ENCODE measurements at places on chromosomes 4 and X.

- peak overlapping the region; percentile 11 for H3K4me3 ChIP-seq
- H3K27ac ChIP-seq = peak overlapping the region; percentile 7
- peaks cover 6% of the 10 kb centered on the region for H3K27me3 ChIP-seq
- DNase-seq = no peak
- H3K4me1 ChIP-seq = no peaks in the 10 kb centered on the region
- no peaks in the 10 kb centered on the region for H3K36me3 ChIP-seq
These were observed 127.9 kb upstream of the DMD start for GRCh38 chrX:33339219-33339618.

DNA sequence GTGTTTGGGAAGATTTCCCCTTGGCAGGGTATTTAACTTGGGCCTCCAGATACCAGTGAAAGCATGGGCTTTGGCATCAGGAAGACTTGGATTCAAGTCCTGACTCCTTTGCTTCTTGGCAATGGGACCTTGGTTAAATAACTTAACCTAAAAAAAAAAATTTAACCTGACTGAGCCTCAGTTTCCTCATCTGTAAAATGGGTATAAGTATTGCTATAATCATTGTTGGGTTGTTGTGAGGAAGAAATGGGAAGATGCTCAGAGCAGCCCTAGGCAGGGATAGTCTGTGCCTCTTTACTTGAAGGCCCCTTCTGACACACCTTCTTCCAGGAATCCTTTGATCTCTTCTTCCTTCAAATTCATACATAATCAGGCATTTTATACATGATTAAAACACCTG lies 70.3 kb downstream of the ZCCHC12 start:
- H3K36me3 ChIP-seq = no peaks in the 10 kb centered on the region
- no peak for DNase-seq
- no peaks in the 10 kb centered on the region for H3K27me3 ChIP-seq
- H3K27ac ChIP-seq = no peak overlapping the region
- no peak overlapping the region for H3K4me3 ChIP-seq

DNA sequence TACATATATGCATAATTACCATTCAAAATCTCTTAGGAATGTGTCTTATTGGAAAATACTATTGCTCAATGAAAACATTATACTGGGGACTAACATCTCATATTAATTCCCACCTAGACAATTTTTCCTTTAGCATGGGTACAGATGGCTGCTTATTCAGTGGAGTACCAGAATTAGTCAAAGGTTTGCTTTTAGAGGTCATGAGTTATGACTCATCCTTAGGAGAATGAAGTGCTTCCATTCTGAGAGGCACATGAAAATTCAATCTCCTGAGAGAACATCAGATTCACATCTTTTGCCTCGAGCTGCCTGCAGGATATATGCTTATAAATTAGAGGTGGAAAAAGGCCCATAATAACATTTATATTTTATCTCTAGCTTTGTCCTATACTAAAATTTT lies 378.0 kb upstream of the DMD start:
- no peak for DNase-seq
- no peaks in the 10 kb centered on the region for H3K27me3 ChIP-seq
- H3K4me3 ChIP-seq = no peak overlapping the region

DNA sequence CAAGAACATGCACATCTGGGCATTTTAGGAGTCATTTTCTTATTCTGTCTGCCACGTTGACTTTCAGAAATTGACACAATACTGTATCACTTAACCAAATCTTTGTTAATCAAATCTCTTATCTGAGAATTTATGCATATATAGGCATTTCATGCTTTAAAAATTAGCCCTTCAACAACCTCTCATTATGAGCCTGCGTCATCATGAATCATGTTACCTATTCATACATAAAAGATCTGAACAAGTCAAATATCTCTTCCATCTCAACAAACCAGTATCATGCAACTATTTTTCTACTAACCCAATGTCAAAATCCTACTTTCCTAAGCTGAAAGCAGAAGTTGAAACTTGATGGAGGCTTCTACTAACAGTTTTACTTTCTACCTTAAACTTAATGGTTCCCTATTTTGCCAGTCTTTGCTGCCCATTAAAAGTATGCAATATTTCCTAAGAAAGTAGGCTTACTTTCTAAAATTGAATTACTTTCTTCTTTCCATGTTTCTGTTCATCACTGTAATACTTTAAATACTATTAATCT lies 1.8 kb downstream of the ADAM29 start:
- no peak overlapping the region for H3K27ac ChIP-seq
- DNase-seq = no peak
- no peaks in the 10 kb centered on the region for H3K36me3 ChIP-seq
- no peak overlapping the region for H3K4me3 ChIP-seq

- H3K4me1 ChIP-seq = no peaks in the 10 kb centered on the region
- H3K27ac ChIP-seq = no peak overlapping the region
- H3K36me3 ChIP-seq = no peaks in the 10 kb centered on the region
- DNase-seq = no peak
- H3K27me3 ChIP-seq = no peaks in the 10 kb centered on the region
These were observed 44.0 kb upstream of the FBXW7 start for GRCh38 chr4:152579916-152580315.

- peak overlapping the region; percentile 29 for H3K4me3 ChIP-seq
- peak overlapping the region; percentile 73 for H3K27ac ChIP-seq
- H3K36me3 ChIP-seq = no peaks in the 10 kb centered on the region
- no peaks in the 10 kb centered on the region for H3K4me1 ChIP-seq
These were observed 5.9 kb downstream of the ZFYVE28 start for GRCh38 chr4:2412534-2412884.

- H3K4me1 ChIP-seq = no peaks in the 10 kb centered on the region
- DNase-seq = no peak
- H3K27me3 ChIP-seq = no peaks in the 10 kb centered on the region
- no peak overlapping the region for H3K4me3 ChIP-seq
- H3K27ac ChIP-seq = no peak overlapping the region
These were observed 110.5 kb upstream of the PAK3 start for GRCh38 chrX:110985470-110985869.

GRCh38 chr4:138919094-138919936 lies 96.3 kb upstream of the NOCT start:
- no peak overlapping the region for H3K4me3 ChIP-seq
- H3K27me3 ChIP-seq = no peaks in the 10 kb centered on the region
- DNase-seq = peak; percentile 47
- H3K4me1 ChIP-seq = no peaks in the 10 kb centered on the region

- no peaks in the 10 kb centered on the region for H3K4me1 ChIP-seq
- no peak overlapping the region for H3K27ac ChIP-seq
- H3K4me3 ChIP-seq = no peak overlapping the region
- H3K36me3 ChIP-seq = no peaks in the 10 kb centered on the region
These were observed 43.5 kb downstream of the SLC4A4 start for GRCh38 chr4:71382125-71382899.

DNA sequence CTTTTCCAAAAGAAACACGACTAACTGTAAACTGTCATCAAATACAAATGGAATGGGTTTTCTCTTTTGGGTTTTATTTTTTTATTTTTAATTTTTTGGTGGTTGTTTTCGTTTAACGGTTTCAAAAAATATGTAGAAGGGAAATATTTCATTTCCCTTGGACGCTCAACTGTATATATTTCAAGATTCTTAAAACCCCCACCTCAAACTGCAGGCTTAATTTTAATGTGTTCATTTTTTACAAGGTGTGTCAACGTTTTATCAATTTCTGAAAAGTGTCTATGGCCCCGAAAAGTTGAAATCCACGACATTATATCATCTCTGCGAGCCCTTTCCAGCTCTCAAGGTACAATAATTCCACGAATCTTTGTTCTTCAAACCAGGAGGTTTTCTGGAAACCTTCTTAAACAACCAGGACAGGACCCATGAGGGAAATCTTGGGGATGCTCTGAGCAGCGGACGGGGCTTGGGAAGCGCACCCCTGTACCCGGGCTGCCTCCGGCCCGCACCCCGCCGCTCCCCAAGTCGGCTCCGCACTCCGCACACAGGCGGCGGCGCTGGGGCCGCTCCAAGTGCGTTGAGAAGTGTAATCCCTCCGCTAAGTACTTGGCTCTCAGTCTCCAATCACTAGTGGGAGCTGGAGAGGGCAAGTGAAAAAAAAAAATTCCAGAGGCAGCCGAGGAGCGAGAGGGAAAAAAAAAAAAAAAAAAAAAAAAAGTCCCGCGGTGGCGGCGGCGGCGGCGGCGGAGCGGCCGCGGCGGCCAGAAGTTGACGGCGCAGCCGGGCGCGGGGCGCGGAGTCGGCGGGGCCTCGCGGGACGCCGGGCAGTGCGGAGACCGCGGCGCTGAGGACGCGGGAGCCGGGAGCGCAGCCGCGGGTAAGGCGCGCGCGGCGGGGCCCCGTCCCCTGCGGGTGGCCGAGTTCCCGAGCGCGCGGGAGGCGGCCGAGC lies at the start of gene BMPR1B:
BMPR1B (plus strand) TSS at position 764 of the 949 bp plus-strand sequence. CDS start 346,470 bp downstream, outside the sequence.
- peak within 1 kb of the TSS; percentile 61 for H3K4me3 ChIP-seq
- DNase-seq = no peak
- H3K4me1 ChIP-seq = peaks cover 7% of the 10 kb centered on the region
- H3K27me3 ChIP-seq = no peaks in the 10 kb centered on the region

Measured in tibial nerve (tissue), 4 donors.